ENCODE measurements at places on chromosomes 6 and 20. TPM values are rescaled to one million over a fixed set of nuclear protein-coding genes. Genes with fewer than 3 reads are reported as not detected.
A peak's percentile ranks its signal among the peaks of the same experiment; 100 is the strongest.

DNA sequence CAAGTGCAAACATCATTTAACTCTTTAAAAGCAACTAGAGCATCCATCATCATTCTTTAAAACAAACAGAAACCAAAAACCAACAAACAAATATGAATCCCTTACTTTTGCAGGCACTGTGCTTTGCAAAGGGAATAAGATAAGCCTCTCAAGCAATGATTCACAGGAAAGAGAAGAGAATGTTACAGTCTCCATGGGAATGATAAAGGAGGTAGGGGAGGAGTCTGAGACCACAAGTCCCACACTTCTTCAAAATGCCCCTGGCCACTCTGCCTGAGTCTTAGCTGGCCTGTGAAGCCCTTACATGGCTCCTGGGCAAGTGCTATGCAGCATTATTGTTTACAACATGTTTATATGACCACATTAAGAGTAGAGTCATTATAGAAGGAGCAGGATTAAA lies 257.7 kb upstream of the MARCKS start:
- DNase-seq: peak; percentile 66

- DNase-seq: no peak
These were observed 4.9 kb upstream of the SCP2D1 start for GRCh38 chr20:18808712-18809111.

GRCh38 chr6:42771741-42772100 lies 10.1 kb upstream of the BICRAL start:
- DNase-seq: no peak

- DNase-seq: no peak
These were observed 643.5 kb upstream of the ID4 start for GRCh38 chr6:19193624-19194023.

DNA sequence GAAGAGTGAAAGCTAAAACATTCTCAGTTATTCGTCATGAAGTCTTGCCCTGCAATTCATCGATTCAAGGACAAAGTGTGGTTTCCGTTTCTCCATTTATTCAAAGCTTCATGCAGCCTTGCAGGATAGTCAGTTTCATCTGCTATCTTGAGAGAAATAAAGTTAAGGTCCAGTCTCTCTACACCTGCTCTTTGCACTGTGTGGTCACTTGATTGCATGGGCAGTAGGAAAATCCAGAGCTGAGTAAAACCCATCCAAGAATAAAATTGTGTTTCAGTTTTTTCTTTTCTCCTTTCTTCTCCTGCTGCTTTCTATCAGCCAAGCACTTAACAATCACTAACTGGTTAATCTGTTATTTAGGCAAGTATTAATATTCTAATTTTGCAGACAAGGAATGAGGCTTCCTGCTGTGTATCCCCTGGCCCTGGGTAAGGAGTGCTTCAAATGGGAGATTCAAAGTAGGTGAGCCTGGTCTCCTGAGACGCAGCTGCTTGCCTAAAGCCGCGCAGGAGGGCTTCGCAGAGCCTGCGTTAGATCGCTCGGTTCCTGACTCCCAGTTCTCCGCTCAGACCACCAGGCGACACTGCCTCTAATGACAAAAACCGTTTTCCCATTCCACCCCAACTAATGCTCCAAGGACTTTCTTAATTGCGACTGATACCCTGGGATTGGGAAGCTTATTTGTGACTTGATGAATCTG lies 808.3 kb downstream of the TFAP2A start:
- DNase-seq: peak; percentile 54

Gene TSBP1
- not detected for total RNA-seq

Gene ADNP
- 14.7 TPM for total RNA-seq

Gene PTPRK
- total RNA-seq: 40.1 TPM

Data from Daoy (cell line).